ENCODE measurements at places on chromosomes 3 and 15.

- no peak for DNase-seq
Observed at GRCh38 chr3:78274475-78275065, 1234.7 kb downstream of the ROBO2 start.

- peak; percentile 33 for DNase-seq
Observed at GRCh38 chr15:65305150-65305758, 777 bp downstream of the RNU5B-1 start.

DNA sequence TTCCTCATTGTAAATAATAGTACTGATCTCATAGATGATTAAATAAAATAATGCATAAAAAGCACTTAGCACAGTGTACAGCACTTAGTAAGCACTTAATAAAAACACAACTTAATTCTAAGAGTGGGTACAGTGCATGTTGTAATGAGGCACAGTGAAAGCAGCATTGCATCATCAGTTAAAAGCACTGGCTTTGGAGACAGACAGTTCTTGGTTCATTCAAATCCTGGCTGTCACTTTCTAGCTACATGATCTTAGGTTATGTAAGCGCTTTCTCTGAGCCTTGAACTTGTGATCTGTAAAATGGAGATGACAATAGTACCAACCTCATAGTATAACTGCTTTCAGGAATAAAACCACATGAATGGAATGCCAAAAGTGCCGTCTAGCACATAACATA is 151.5 kb downstream of the DPH6 start:
- no peak for DNase-seq

GRCh38 chr15:99580076-99580475 is 14.3 kb downstream of the MEF2A start:
- DNase-seq: no peak

GRCh38 chr3:143839980-143840379 is 8.3 kb downstream of the SLC9A9 start:
- no peak for DNase-seq

DNA sequence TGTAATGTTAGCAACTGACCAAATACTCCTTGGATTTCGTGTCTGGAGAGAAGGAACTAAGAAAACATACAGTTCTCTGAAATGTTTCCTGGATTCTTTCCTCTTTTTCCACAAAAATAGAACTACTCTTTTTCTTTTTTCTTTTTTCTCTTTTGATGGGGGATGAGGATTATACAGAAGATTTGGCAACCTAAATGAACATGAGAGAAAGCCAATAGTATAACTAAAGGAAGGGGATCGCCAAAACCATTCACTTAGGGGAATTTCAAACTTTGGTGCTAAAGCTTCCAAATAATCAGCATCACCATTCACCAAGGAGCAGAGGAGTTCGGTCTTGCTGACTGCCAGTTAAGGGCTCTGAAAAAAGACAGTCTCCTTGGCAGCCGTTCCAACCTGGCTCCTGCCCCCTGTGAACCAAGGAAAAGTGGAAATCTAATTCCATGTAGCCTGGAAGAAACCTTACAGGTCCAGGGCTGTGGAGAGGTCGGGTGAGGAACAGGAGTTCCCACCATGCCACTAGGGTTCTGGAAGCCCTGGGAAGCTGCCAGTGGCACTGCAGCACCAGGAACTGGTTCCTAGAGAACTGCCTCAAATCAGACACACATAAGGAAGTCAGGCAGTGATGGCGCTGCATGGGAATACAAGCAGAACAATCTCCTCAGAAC is 176.9 kb downstream of the TNIK start:
- no peak for DNase-seq

GRCh38 chr3:101646726-101647125 is 30.2 kb downstream of the ZBTB11 start:
- no peak for DNase-seq

GRCh38 chr15:47661661-47662180 is 55.6 kb upstream of the SEMA6D start:
- no peak for DNase-seq

Measured in GM13977 (cell line).